ENCODE measurements at places on chromosomes 16 and 17.

- no peak for DNase-seq
Measured at GRCh38 chr17:77288115-77288619, 147.4 kb downstream of the SEC14L1 start.

- DNase-seq = no peak
Measured at GRCh38 chr17:45020354-45021138, 30.9 kb downstream of the DCAKD start.

- DNase-seq = no peak
Measured at GRCh38 chr17:15900871-15901270, 44.1 kb upstream of the ADORA2B start.

DNA sequence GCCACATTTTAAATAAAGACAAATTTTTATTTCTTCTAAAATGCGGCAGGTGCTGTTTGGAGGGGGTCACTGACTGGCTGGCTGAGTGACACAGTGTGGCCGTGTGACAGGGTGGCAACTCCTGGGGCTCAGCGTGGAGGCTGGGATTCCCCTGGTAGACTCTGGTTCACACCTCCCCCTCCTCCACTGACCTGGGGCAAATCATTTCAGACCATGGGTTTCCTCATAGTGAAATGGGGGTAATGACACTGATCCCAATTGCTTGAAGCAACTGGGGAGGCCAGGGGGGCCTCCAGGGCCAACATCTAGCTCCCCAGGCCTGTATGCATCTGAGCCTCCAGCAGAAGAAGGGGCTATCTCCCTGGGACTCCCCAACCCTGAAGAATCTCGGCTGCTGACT lies 6.6 kb downstream of the HSD11B2 start:
- DNase-seq = no peak

GRCh38 chr16:3890091-3890490 lies 9.6 kb upstream of the CREBBP start:
- no peak for DNase-seq

Data from stimulated activated naive CD8-positive, alpha-beta T cell treated with anti-CD3 and anti-CD28 coated beads, Interleukin-15, Interleukin-2, amounts not matched to agents 100 U/mL and 50 U/mL, for 24 hours (primary cell).